ENCODE measurements at places on chromosomes 3 and 15.

- no peak for DNase-seq
Observed at GRCh38 chr3:67094774-67095173, 96.7 kb downstream of the KBTBD8 start.

- no peak for DNase-seq
Observed at GRCh38 chr15:39595338-39596221, 14.7 kb downstream of the THBS1 start.

DNA sequence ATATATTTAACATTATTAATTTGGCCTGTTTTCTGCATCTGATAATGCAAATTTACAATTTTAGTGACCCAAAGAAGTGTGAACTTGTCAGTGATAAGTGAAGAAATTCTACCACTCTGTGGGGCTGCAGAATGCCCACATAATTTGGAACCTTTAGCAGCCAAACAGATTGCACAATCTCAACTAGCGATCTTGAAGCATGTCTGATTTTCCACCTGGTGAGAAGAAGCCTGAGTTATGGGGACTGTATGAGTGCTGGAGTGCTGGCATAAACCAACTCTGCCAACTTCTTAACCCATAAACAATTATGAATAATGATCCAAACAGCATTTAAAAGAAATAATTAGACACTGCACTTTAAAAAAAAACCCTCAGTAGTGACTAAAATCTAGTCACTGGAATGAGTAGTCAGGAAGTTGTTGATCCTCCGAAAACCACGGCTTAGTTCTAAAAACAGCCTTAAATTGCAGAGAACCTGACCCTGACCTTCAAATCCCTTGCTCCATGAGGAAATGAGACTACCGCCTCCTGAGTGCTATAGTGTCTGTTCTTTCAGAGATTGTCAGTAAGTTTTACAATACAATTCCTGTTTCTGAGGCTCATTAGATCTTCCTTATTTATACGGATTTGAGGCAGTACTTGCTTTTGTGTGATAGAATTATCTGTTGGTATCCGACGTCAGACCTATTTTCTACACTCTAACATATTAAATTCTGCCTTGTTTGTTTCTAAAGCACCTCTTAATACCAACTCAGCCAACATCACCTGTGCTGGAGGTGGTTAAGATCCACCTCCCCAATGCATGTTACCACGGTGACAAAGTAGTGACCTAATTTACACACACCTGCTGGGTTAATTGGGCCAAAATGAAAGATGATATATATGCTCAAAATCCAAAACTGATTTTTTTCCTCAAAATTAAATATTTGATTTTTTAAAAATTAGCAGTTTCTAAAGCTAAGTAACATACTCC lies 267.7 kb downstream of the ZBTB20 start:
- DNase-seq = no peak

GRCh38 chr3:168865022-168865551 lies 769.4 kb upstream of the GOLIM4 start:
- DNase-seq = peak; percentile 12

GRCh38 chr3:194812176-194812575 lies 126.5 kb downstream of the FAM43A start:
- no peak for DNase-seq
